Omental fat pad (tissue), 4 donors: ENCODE measurements at places on chromosomes 2 and 18.

- no peak for DNase-seq
Observed at GRCh38 chr2:111169268-111169667, 48.6 kb downstream of the BCL2L11 start.

DNA sequence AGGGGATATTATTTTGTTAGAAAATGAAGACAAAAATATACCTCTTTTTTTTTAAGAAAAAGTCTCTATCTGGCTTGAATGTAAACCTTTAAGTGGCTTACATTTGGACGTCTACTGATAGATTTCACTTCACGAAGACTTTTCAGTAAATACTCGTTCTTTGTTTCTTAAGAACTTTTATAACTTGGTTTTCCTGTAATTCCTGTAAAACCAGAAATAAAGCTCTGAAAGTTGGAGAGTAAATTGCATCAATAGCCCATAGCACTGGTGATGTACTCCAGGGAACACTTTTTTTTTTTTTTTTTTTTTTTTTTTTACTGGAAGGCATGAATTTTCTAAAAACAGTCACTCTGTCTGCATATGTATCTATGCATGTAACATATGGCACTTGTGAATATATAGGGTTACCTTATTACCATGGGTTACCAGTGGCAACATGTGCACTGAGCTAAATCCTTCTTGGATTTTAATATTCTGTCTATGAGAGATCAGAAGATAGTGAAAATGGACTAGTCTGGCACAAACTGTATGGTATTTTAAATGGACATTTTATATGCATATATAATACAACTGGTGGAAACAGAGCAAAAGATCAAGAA lies 309.2 kb upstream of the TCF4 start:
- DNase-seq, result no peak

DNA sequence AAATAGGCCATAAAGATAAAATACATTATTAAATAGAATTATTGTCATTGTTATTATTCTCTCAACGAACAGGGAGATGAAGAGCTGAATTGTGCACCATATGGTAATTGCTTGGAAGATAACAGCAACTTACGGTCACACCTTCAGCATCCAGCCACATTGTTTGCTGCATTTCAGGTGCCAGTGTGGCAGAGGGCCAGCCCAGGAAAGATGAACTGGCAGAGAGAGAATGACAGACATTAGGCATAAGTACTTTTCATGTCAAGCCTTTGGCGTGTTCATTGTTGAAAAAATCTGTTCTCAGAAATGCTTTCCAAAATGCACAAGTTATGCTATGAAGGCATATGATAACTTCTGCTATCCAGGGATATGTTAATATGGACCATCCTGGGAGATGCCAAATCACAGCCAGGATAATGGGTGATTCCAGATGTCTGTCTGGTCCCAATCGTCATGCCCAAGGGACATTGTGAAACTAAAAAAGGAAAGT lies 748.6 kb upstream of the PIK3C3 start:
- DNase-seq, result no peak

GRCh38 chr18:70132999-70133398 lies 72.5 kb downstream of the RTTN start:
- DNase-seq, result no peak

DNA sequence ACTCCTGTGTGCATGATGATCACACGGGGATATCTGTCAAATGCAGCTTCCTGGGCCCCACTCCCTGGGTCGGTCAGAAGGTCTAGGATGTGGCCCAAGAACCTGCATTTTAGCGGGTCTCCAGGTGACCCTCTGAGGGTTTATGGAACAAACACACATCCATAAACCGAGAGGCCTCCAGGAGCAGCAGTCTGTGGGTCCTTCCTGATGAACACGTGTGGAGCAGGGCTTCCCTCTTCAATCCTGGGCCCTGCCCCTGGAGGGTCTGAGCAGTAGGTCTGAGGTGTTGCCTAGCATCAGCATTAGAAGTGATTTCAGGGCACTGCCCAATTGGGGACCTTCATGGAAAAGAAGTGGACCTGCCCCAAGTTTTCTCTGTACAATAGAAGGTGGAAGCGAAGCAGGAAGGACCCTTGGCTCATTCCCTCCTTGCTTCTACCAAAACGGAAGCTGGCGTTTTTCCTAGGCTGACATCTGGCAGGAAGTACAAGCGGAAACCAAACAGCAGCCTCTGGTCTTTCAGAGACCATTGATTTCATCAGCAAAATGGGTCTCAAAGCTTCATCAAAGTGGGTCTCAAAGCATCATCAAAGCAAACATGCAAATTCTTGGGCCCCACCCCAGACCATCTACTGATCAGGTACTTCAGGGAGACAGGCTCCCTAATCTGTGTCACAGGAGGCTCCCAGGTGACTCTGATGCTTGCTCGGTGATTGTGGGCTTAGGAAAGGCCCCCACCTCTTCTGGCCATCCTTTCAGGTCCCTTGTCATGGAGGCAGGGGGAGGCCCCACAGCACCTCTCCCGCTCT lies 30.7 kb downstream of the INO80C start:
- DNase-seq, result no peak

GRCh38 chr2:33444967-33445366 lies 31.5 kb upstream of the RASGRP3 start:
- DNase-seq, result no peak

- no peak for DNase-seq
Observed at GRCh38 chr2:228747483-228747882, 523.6 kb downstream of the PID1 start.

DNA sequence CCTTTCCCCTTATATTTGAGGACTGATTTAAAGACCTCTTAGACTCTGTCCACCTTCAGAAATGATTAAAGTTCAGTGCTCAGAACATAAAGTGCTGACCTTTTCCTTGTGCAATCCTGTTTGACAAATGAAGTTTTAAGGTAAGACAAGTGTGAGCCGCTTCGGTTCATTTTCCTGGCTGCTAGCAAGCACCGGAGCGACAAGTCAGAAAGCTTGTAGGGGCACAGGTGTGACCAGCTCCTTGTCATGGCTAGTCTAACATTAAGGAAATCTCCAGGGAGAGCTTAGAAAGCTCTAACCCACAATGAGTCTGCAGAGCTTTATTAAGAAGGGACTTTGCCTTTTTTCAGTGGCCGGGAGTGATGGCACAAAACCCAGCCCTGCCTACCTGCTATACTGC lies 2.3 kb upstream of the NCKAP5 start:
- DNase-seq, result no peak

DNA sequence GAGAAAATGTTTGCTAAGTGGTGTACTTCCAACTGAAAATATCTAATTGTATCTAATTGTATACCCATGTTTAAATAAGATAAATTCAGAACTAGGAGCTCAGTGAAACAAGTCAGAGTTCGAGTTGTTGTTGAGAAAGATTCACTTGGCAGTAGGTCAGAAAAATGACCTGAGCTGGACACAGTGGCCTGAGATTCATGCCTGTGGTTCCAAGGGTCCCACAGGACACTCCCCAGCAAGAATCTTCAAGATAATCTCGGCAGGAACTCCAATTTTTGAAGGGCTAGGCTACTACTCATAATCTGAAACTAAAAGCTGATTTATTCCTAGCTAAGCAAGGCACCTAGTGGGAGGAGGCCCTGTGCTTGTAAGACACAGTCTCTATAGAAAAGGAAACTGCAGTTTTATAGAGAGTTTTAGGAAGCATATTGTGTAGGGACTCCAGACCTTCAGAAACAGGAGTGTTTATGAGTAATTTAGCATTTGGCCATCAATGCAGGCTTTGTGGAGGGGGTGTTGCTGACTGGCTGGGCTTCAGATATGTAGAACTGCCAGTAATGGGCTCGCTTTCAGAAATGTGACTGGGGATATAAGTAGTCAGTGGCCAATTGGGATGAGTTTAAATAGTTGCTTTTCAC lies 43.2 kb downstream of the SP140 start:
- DNase-seq, result no peak

DNA sequence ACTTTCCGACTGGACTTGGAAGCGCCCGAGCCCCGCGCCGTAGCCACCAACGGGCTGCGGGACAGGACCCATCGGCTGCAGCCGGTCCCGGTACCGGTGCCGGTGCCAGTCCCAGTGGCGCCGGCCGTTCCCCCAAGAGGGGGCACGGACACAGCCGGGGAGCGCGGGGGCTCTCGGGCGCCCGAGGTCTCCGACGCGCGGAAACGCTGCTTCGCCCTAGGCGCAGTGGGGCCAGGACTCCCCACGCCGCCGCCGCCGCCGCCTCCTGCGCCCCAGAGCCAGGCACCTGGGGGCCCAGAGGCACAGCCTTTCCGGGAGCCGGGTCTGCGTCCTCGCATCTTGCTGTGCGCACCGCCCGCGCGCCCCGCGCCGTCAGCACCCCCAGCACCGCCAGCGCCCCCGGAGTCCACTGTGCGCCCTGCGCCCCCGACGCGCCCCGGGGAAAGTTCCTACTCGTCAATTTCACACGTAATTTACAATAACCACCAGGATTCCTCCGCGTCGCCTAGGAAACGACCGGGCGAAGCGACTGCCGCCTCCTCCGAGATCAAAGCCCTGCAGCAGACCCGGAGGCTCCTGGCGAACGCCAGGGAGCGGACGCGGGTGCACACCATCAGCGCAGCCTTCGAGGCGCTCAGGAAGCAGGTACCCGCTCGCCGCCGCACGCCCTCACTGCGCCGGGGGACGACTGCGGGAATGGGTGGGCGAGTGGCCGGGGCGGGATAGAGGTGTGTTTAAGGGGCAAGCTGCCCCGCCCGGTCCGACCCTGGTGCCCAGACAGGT lies 713 bp downstream of the ATOH8 start:
- DNase-seq, result no peak

DNA sequence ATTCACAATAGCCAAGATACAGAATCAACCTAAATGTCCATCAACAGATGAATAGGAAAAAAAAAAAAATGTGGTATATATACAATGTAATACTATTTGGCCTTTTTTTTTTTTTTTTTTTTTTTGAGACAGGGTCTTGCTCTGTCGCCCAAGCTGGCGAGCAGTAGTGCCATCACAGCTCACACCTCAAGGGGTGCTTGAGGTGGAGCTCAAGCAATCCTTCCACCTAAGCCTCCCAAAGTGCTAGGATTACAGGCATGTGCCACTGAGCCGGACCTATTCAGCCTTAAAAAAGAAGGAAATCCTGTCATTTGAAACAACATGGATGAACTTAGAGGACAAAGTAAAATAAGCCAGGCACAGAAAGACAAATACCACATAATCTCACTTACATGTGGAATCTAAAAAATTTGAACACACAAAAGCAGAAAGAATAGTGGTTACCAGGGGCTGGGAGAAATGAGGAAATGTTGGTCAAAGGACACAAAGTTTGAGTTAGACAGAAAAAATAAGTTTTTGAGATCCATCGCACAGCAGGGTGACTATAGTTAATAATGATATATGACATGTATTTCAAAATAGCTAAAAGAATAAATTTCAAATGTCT lies 26.0 kb downstream of the TLK1 start:
- DNase-seq, result no peak

DNA sequence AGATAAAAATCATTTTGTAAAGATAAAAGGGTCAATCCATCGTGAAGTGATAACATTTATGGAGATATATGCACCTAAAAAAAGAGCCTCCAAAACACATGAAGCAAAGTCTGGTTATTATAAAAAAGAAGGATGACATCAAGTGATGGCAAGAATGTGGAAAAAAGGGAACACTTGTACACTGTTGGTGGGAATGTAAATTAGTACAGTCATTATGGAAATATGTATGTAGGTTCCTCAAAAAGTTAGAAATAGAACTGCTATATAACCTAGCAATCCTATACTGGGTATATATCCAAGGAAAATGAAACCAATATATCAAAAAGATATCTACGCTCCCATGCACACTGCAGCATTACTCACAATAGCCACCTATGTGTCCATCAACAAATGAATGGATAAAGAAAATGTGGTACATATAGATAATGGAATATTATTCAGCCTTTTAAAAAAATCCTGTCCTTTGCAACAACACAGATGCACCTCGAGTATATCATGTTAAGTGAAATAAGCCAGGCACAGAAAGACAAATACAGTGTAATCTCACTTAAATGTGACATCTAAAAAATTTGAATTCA lies 28.9 kb downstream of the ABCB11 start:
- DNase-seq, result no peak

- DNase-seq, result no peak
Observed at GRCh38 chr2:140882671-140883620, 1247.9 kb downstream of the LRP1B start.

GRCh38 chr2:212913640-212914306 lies 237.6 kb downstream of the IKZF2 start:
- no peak for DNase-seq

GRCh38 chr2:101435001-101435862 lies 39.7 kb downstream of the RFX8 start:
- DNase-seq, result no peak

DNA sequence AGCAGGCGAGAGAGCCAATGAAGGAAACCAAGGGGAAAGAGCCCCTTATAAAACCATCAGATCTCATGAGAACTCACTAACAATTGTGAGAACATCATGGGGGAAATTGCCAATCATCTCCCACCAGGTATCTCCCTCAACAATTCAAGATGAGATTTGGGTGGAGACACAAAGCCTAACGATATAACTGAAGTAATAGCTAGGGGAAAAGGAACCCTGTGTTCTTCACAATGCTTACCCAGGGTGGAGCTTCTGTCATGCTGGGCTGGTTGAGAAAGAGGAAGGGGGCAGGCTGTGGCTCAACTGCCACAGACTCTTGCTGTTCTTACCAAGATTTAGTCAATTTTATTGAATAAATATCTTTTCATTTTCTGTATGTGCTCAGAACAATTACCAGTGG lies 392.1 kb upstream of the HS6ST1 start:
- no peak for DNase-seq

DNA sequence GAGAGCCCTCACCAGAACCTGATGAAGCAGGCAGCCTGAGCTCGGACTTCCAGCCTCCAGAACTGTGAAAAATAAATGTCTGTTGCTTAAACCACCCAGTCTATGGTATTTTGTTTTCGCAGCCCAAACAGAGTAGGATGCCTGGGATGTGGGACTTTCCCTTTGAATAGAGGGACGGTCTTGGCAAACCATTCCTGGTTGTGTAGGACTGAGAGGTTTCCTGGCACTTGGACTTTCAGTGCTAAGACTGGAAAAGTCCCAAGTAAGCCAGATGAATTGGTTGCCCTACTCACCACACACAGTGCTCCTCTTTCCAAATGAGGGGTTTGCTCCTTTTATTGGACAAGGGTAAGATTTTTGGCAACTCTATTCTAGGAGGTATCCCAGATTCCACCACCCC lies 46.8 kb upstream of the ACMSD start:
- DNase-seq, result no peak

- no peak for DNase-seq
Observed at GRCh38 chr2:24122366-24123194, 554 bp downstream of the PFN4 start.

DNA sequence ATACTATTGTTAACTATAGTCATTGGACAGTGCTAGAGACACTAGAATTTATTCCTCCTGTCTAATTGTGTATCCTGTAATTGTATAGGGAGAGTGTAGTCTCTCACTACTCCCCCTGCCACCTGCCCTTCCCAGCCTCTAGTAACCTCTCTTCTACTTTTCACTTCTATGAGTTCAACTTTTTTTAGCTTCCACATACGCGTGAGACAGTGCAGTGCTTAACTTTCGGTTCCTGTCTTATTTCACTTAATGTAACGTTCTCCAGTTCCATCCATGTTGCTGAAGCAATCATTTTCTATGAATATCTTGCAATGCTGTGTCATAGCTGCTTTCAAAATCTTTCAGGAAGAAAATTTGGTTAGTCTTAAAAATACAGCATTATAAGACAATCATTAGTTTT lies 22.8 kb upstream of the RUFY4 start:
- DNase-seq, result no peak

GRCh38 chr2:71548646-71549425 lies 95.5 kb downstream of the DYSF start:
- DNase-seq, result peak; percentile 43

GRCh38 chr2:26347286-26347865 lies 787 bp upstream of the ADGRF3 start:
- DNase-seq, result no peak

- DNase-seq, result no peak
Observed at GRCh38 chr2:9135822-9136558, 70.6 kb upstream of the ASAP2 start.
